ENCODE measurements at places on chromosomes 2 and 18.
A peak's percentile ranks its signal among the peaks of the same experiment; 100 is the strongest.

DNA sequence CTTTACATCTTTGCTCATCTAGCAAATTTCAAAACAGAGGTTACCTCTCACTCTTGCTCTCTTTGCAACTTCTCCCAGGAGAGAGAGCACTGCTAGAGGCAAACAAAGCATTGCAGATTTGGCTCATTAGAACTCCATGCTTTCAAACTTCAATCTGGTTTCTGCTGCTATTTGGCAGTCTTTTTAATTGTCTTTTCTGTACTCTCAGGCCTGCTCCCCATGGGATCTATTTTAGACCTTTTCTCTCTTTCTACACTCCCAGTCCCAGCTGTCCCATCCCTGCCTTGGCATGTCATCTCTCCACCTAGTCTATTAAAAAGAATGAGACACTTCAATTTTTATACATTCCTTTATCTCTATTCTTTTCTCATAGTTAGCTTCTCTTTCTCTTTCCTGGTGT is 15.2 kb downstream of the KCNJ3 start:
- no peak for DNase-seq

GRCh38 chr2:205887637-205888036 is 198.3 kb downstream of the INO80D start:
- no peak for DNase-seq

DNA sequence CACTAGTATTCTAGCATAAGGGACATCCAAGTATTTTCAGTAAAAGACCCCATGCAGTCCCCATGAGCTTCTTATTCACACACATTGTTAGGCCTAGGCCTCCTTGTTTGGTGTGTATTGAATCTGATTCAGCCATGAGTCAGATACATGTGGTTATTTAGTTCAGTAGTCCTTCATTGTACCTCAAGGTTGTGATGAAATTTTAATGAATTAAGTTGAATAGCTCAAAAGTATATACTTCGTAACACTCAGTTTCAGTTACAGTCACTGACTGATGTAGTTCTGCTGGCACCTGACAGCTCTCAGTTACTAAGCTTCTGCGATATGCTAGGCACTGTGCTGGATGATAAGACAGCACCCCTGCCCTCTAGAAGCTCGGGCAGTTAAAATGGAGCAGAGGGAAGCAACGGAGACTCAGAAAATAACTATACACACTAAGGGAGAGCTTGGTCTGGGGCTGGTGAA is 86.4 kb downstream of the XRCC5 start:
- DNase-seq, result no peak

DNA sequence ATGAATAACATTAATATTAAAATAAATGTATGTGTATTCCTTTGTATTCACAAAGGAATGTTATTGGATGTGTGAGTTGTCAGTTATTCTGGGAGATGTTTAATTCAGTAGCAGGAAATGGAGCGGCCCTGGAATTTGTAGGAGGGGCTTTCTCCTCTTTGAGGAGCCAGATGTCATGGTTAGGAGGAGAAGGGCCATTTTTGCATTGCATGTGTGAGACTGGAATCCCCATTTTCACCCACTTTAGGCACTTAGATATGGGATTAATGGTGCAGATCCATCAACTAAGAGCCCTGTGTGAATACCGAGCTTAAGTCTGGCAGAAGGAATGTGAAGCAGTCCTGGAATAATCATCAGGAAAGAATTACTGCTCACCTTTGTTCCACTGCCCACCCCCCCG is 439.2 kb downstream of the PARD3B start:
- DNase-seq, result no peak

DNA sequence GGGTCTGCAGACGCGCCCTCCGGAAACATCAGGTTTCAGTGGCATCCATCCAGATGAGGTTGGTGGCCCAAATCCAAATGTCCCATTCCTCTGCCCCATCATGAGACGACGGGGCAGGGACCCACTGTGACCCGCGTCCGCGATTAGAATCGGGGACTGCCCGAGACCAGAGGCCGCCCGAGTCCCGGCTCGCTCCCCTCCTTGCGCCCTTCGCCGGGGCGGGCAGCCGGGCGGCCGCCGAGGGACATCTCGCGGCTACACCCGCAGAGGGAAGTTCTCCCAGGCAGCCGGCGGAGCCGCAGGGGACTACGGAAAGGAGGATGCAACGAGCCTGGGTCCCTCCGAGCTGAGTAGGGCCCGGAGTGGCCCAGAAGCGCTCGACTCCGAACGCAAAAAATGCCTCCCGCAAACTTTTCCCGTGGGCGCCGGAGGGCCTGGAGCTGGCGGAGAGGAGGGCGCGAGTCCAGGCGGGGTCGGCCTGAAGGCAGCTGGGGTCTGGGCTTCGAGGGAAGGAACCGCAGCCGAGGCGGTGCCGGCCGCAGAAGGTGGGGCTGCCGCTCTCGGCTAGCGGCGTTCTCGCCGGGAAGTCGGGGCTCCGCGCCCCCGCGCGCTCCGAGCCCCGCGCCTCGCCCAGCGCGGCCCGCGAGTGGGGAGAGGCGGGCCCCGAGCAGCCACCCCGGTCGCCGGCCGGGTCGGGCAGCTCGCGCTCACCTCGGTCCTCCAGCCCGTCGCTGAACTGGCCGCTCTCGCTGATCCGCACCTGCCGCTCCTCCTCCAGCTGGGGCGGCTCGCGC is 580 bp downstream of the TMEM163 start:
- no peak for DNase-seq

- DNase-seq, result no peak
Observed at GRCh38 chr2:18903750-18904149, 314.4 kb upstream of the NT5C1B start.

GRCh38 chr2:37890893-37891495 is 34.1 kb upstream of the RMDN2 start:
- DNase-seq, result peak; percentile 63
